Epithelial cell of esophagus (primary cell): ENCODE measurements at places on chromosomes 4 and X.

DNA sequence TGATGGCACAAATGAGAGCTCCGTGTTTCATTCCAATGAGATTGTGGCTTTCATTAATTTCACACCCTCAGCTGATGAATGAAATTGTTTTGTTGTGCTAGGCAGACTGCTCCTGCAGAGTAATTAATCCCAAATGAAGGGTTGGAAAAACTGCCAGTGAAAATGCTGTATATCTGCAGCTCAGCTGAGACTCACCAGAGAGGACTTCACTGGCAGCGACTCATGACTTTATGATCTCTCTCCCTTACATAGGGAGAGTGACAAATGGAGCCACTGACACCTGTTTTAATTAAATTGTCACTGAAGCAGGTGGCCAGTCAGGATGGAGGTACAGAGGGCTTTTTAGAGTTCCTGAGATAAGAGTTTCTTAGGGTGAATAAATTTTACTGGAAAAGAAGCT, 24.8 kb downstream of the GRXCR1 start:
- no peak for DNase-seq

GRCh38 chr4:187019896-187020295, 296.2 kb upstream of the FAT1 start:
- no peak for DNase-seq

DNA sequence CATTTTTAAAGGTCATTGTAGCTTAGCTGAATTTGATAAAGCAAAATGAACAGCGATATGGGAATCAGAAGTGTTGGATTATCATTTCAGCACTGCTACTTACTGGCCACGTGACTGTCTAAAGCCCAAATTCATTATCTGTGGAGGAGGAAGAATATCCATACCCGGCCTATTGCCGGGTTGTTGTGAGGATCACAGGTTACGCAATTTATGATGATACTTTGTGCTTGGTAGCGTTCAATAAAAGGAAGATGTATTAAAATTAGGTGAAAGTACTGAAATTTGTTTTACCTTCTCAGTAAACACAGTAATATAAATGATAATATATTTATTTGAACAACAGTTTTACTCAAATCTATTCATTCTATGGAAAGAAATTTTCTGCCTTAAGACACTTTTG, 1540.2 kb downstream of the ADGRL3 start:
- DNase-seq: no peak

DNA sequence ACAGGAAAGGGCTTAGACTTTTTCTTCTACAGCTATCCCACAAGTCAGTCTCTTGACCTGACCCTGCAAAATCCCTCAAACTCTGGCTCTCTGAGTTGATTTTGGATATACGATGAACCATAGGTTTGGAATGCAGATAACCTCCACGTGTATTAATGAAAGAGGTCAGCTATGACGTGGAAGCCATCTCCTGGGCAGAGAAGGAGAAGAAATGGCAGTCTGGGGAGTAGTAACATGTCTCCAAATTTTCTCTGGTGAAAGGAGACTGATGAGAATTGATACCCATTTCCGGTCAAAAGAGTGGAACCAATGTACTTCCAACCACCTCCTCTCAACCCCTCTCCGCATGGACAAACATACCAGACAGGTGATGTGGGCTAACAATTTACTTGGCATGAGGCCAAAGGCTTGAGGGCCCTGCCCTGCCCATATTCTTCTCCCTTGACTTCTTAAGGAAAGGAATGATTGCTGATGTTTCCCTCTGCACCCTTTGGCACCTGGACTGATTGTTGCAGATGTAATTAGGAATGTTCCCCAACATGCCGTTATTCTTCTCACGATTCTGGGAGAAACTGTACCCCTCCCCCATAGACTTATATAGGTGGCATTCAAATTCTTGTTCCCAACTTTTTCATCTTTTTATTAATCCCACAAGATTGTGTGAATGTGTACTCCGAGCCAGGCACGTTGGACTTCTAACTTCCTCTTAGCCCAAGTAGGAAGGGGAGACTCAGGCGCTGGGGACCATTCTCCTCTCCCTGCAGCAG, 580 bp upstream of the PLS3 start:
- peak; percentile 85 for DNase-seq

- no peak for DNase-seq
Observed at GRCh38 chr4:22680065-22680642, 12.6 kb upstream of the GBA3 start.

DNA sequence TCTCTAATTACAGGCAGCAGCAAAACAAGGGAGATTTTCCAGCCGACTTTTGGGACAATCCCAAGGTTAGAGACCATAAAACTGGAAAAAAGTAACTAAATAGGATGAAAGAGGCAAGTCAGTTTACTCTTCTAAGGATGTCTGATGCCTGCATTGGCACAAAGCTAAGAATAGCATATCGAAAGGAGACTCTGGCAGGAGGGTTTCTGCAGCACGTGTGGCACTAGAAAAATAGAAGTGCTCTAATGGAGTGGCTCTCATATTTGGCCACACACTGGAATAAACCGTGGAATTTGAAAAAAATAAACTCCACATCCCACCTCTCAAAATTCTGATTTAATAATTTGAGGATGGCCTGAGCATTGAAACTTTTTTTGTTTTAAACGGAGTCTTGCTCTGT, 77.2 kb upstream of the ARSJ start:
- DNase-seq: no peak

- peak; percentile 66 for DNase-seq
Observed at GRCh38 chr4:86416081-86416480, 56.2 kb upstream of the MAPK10 start.

DNA sequence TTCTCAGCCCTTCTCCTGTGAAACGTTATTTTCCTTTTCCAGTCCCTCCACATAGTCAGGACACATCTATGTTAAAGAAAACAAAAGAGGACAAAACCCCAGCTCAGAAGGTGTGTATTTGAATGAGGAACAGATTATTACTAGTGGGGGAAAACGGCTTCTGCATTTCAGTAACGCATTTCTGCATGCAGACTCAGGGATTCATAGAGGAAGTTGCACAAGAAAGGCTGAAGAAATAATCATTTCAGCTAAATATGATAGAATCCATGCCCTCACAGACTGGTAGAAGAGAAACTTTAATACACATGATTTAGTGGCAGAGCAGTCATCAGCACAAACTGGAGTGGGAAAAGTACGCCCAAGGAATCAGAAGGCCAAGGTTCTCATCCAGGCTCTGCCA, 270.8 kb upstream of the FGF13 start:
- DNase-seq: no peak

GRCh38 chrX:6024204-6024603, 204.5 kb downstream of the NLGN4X start:
- DNase-seq: peak; percentile 83

- peak; percentile 39 for DNase-seq
Observed at GRCh38 chrX:131827935-131828334, 195.2 kb upstream of the STK26 start.

GRCh38 chrX:70826715-70827114, 81.8 kb downstream of the TEX11 start:
- DNase-seq: no peak
